ENCODE measurements at places on chromosomes 12 and 14.

GRCh38 chr12:99130808-99131553 lies 485.9 kb downstream of the APAF1 start:
- DNase-seq, result peak; percentile 2

GRCh38 chr12:20946732-20947131 lies 136.2 kb downstream of the SLCO1B3 start:
- peak; percentile 54 for DNase-seq

DNA sequence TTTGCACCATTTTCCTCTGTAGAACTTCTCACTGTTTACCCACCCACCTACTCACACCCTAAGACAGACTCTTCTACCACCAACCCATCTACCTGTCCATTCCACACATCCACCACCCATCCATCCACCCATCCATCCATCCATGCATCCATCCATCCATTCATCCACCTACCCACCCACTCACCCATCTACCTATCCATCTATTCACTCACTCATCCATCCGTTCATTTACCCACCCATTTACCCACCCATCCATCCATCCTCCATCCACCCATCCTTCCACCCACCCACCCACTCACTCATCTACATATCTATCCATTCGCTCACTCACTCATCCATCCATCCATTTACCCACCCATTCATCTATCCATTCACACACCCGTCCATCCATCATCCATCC lies 15.1 kb downstream of the PLBD2 start:
- DNase-seq, result no peak

DNA sequence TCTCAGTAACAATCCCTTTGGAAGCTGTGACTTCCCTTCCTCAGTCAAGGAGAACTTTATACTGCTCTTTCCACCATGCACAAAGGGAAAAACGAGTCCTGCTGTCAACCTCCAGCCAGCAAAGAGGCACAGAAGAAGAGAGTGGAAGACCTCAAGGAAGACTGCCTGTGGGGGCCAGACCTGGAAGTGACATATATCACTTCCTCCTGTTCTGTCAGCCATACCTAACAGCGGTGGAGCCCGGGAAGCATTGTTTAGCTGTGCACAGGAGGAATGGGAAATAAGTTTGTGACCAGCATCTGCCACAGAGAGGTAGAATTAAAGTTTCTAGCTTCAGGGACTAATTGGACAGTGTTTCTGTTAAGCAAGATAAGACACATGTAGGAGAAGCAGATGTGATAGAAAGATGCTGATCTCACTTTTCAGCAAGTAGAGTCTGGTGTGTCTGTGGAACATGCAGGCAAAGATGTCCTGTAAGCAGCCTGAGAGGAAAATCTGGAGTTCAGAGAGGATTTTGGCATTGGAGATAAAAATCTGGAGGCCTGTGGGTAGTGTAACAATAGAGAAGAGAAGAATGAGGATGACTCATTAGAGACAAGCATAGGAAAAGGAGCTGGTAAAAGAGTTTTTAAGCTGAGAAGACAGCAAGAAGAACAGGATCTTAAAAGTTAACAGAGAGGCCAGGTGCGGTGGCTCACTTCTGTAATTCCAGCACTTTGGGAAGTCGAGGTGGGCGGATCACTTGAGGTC lies 141.6 kb upstream of the CPSF6 start:
- DNase-seq, result peak; percentile 72

DNA sequence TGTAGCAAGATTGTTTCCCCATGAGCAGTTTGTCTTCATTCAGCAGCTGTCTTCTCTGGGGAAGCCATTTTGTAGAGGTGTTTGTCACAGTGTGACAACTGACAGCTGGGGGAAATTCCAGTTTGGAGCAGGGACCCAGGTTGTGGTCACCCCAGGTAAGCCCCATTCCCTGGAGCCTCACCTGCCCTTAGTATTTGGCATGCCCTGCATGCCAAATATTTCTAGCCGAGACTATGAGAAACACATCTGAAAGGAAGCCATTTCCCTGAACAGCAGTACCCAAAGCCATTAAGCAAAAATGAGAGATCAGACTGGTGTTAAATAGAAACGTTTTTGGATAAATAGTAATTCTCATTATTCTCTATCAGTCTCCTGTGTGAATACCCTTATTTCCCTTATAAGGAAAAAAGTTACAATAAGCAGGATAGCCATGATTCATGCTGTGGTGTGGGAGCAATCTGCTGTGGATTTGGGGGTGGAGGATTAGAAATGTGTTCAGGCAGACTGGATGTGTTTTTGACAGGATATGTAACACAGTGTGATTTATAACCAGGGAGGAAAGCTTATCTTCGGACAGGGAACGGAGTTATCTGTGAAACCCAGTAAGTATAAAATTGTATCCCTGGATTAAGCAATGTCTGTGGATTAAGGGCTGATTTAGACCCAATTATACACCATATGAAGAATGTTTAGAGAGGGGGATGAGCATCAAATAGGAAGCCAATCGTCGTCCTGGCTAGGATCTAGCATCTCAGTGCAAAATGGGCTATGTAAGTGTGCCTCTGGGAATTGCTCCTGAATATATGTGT lies 68.9 kb downstream of the DAD1 start:
- DNase-seq, result peak; percentile 69

GRCh38 chr14:22650960-22651521 lies 6.9 kb upstream of the OR6J1 start:
- no peak for DNase-seq

DNA sequence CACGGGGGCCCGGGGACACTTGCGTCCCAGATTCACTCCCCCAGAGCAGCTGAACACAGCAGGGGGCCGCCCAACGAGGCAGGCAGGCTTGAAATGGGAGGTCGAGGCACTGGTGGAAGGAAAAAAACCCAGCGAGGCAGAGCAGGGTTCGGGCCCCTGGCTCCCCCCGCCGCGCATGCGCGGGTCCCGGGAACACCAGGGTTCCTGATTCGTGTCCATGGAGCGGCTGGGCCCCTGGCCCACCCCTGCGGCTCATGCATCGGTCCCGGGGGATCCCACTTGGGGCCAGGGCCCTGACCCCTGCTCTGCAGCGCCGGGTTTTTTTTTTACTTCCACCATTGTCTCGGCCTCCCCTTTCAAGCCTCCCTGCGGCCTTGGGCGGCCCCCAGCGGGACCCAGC lies 321.5 kb downstream of the ALG10 start:
- DNase-seq, result no peak

GRCh38 chr12:52497975-52498374 lies 4.9 kb upstream of the KRT6A start:
- DNase-seq, result no peak

- no peak for DNase-seq
These were observed at the start of gene PDZRN4 for GRCh38 chr12:41188058-41188840. Gene PDZRN4, plus strand, starts transcription at chr12:41188320.

GRCh38 chr12:6978188-6978587 lies 7.5 kb downstream of the EMG1 start:
- DNase-seq, result no peak

DNA sequence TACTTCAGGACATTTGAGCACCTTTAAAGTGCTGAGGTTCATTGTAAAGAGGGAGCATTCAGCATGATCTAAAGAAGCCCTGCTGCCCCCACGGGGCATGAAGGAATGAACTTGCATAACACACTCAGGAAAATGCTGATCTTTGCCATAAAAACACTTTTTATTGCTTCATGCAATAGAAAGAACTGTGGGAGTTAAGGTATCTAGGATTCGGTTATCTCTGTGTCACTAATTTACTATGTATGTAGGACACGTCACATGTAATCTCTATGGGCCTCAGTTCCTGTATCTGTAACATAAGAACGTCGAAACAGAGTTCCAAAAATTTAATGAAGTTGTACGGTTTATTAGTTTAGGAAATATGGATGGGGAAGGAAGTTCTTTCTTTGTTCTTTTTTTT lies 33.0 kb downstream of the BTBD7 start:
- DNase-seq, result peak; percentile 18

DNA sequence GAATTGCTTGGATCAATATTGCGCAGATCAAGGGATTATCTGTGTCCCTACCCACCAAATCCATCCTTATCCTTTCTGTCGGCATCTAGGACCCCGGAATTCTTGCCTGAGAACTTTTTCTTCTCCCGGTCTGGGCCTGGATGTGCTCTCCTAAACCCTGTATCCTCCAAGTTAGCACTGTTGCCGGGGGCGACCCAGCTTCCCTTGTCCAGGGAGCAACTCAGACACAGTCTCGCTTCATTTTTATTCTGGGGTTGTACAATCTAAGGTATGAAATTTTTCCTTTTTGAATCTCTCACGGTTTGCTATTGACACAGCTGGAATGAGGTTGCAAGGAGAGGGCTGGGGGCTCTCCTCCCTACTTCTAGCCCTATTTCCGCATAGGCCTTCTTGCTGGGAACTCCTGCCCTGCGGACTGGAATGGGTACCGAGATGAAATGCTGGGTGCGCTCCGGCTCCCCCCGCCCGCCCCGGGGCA lies 403 bp upstream of the PNP start:
- no peak for DNase-seq

- DNase-seq, result no peak
These were observed 101.9 kb downstream of the DACT1 start for GRCh38 chr14:58739674-58740073.

DNA sequence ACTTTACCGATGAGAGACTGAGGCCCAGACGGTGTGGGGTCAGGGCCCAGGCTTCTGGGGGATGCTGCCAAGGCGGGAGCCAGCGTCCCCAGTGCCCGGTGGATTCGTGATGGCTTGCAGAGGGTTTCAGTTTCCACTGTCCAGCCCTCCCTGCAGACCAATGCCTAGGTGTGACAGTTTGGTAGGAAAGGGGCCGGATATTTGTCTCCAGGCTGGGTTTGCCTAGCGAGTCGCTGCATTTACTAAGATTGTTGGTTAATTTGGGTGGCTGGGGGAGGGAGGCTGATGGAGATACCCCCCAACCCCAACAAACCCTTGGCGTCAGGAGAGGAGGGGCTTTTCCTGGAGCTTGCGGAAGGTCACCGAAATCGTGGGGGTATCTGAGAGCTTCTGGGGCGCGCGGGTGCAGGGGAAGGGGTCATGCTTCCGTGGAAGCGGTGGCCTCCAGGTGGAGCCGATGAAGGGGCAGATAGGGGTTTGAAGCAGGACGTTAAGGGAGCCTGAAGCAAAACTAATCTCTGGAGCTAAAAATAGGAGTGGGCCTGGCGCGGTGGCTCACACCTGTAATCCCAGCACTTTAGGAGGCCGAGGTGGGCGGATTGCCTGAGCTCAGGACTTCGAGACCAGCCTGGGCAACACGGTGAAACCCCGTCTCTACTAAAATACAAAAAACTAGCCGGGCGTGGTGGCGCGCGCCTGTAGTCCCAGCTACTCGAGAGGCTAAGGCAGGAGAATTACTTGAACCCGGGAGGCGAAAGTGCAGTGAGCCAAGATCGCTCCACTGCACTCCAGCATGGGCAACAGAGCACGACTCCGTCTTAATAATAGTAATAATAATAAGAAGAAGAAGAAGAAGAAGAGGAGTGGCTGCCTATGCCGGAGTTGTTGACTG lies 1.1 kb upstream of the CDC42BPB start:
- DNase-seq, result no peak

DNA sequence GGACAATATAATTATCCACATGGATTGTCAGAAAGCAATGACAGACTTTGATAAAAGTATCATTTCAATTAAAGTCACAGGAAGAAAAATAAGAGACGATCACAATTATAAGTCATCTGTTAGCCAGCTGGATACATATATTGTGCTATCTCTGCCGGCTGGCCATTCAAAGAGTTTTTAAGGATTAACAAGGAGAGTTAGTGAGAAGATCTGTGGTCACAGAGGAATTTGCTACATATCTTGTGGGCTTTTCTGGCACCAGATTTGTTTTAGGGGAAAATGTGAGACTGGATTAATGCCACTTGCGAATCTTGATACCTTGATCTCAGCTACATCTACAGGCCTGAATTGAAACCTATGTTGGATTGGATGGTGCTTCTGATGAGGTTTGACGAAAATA lies 90.9 kb upstream of the MANSC4 start:
- DNase-seq, result peak; percentile 43

- no peak for DNase-seq
These were observed 20.5 kb downstream of the RILPL1 start for GRCh38 chr12:123512838-123513665.

DNA sequence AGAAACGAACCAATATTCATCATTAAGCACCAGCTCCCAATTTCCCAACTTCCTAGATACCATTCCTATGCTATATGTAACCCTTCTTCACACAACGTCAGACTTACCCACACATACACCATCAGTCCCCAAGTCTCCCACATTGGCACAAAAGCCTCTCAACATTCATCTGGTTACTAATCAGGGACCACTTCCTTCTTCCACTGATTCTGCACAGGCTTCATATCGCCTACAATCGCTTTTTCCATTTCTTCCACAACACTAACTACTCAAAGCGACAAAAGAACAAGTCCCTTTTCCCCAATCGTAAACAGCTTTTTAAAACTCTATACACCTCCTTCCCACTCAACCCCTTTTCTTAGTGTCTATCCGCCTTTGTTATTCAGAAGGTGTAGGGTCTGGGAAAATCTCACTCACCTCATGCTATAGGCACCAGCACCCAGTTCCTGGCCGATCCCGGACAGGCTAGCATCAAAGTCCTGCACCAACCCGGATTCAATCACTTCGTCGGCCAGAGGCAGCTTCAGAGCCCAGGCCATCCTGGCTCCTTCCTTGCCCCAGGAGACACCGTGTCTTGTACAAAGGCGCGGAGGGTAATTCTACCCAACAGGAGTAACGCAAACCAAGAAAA lies 936 bp downstream of the TFCP2 start:
- DNase-seq, result peak; percentile 26

GRCh38 chr12:57881475-57881874 lies 34.9 kb upstream of the CTDSP2 start:
- DNase-seq, result no peak

- peak; percentile 61 for DNase-seq
These were observed 17.4 kb downstream of the RPS6KL1 start for GRCh38 chr14:74905595-74906142.

- DNase-seq, result no peak
These were observed 61.9 kb downstream of the CCDC92 start for GRCh38 chr12:123910761-123911193.

- DNase-seq, result peak; percentile 48
These were observed 305.5 kb downstream of the CEP128 start for GRCh38 chr14:80636071-80636470.

- DNase-seq, result no peak
These were observed 75.9 kb upstream of the C12orf71 start for GRCh38 chr12:27158297-27158696.

GRCh38 chr12:114275932-114276785 lies 129.8 kb downstream of the TBX5 start:
- DNase-seq, result no peak

DNA sequence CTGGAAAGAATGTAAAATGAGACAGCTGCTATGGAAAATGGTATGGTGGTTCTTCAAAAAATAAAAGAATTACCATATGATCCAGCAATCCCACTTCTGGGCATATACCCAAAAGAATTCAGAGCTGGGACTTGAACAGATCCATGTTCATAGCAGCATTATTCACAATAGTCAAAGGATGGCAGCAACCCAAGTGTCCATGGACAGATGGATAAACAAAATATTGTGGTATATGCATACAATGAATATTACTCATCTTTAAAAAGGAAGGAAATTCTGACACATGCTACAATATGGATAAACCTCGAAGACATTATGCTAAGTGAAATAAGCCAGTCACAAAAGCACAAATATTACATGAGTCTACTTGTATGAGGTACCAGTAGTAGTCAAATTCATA lies 9.1 kb downstream of the RAB2B start:
- DNase-seq, result peak; percentile 96

GRCh38 chr14:51240804-51241380 lies 845 bp downstream of the TMX1 start:
- DNase-seq, result no peak

GRCh38 chr14:54609576-54609975 lies 42.6 kb downstream of the SAMD4A start:
- no peak for DNase-seq

- DNase-seq, result no peak
These were observed 79.3 kb downstream of the UNC79 start for GRCh38 chr14:93510056-93510455.

- DNase-seq, result no peak
These were observed 869.2 kb downstream of the SLC6A15 start for GRCh38 chr12:84043355-84043754.
